HCT116 (cell line): ENCODE measurements at places on chromosomes 6 and 20. TPM values are rescaled to one million over a fixed set of nuclear protein-coding genes. Genes with fewer than 3 reads are reported as not detected.

The ASIP gene
- total RNA-seq: not detected

DNA sequence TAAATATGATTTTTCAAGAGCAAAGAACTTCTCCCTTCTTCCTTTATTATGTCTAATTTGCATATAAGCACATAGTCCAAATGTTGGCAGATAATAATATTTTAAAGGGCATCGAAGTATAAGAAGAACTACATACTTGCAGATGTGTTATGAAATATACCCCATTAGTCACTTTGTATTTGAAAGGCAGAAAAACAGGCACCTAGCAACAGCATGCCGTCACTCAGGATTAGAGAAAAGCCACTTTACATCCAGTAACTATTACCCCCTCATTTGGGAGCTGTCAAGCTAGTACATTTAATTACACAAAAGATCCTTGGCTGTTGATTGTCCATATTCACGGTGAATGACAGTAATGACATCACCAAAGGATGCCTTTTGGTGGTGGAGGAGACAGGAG is 99.3 kb upstream of the ARMC2 start:
- DNase-seq: no peak

The CDH26 gene
- 0.34 TPM for total RNA-seq

GRCh38 chr6:121297694-121298093 is 36.6 kb downstream of the TBC1D32 start:
- no peak for DNase-seq

The OR2H2 gene
- total RNA-seq: not detected

The PNLDC1 gene
- total RNA-seq: 0.37 TPM

DNA sequence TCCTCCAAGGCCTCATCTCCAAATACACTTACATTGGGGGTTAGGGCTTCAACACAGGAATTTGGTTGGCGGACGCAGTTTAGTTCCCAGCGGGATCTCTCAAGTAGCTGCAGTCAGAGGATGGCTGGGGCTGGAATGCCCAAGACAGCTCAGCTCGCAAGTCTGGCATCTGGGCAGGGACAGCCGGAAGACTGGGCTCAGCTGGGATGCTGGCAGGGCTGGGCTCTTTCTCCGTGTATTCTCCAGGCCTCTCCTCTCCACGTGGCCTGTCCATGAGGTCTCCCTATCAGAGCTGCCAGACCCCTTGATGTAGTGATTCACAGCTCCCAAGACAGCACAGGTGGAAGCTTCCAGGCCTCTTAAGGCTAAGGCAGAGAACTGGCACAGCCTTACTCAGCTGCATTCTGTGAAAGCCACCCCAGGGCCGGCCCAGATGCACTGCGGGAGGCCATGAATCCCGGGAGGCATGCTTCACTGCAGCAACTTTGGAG is 5.0 kb downstream of the FGD2 start:
- DNase-seq: no peak

DNA sequence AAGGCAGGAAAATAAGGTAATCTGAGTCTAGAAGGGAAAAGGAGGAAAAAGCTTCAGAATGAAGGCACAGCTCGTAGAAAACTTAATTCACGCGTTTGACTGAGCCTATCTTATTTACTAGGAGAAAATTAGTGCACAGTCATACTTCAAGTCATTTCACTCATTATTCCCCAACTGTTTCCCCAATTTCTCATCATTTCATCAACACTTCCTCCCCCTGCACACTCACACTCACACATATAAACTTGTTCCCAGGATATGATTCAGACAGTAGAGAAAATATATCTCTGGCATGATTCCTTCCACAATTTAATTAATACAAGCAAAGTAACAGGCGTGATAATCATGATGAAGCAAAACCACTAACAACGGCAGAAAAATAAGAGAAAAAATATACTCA is 94.5 kb upstream of the F13A1 start:
- no peak for DNase-seq

- no peak for DNase-seq
Measured at GRCh38 chr6:129345890-129346289, 364.1 kb downstream of the ARHGAP18 start.

The BACH2 gene
- 3.3 TPM for total RNA-seq

The MOCS1 gene
- total RNA-seq: 9.3 TPM

GRCh38 chr20:57263801-57264792 is 2.3 kb downstream of the BMP7 start:
- no peak for DNase-seq

DNA sequence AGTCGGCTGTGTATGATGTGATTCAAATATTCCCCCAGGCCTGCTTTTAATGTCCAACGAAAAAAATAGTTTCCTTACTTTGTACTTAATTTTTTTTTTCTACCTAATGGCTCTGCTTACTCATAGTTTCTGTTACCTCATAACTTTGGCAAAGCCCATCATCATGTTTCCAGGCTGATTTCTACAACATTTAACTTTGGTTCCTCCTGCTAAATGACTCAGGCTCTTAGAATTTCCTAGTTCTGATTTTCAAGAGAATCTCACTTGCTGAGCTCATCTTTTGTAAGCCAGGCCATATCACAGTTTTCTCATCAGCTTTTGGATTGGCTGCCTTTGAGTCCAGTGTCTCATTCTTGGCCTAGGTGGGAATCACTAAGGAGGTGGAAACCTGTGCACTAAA is 323.1 kb downstream of the HDGFL1 start:
- no peak for DNase-seq

The KCNK5 gene
- 9.5 TPM for total RNA-seq

DNA sequence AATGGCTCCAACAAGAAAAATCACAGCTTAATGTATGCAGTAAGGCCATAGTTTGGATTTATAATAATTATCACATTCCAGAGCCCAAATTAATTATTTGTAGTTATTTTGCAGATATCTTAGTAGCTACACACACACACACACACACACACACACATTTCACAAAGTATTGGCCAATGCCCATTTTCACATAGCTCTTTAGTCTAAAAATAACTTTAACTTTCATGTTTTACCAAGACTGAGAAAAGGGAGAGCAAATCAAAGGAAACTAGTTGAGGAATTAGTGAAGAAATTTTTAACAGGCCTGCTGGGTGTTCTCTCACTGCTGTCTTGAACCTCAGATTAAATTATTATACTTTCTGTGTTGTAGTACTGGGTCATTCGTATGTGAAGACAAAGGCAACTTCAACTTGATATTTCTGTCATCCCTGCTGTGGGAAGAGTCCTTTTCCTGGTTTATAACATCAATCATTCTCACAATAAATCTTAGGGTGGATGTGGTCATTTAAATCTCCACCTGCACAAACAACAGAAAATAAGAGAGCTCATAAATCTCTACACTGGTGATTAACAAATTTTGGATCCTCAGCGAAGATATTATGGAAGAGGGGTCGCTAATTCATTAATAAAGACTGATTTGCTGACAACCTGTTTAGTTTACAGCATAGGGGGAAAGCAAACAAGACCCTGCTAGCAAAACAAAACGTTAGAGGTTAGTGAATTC is 1.6 kb upstream of the TCF21 start:
- DNase-seq: no peak

- no peak for DNase-seq
Measured at GRCh38 chr20:32216179-32217142, 8.8 kb downstream of the POFUT1 start.

The TRIM10 gene
- total RNA-seq: 0.98 TPM
